ENCODE measurements at places on chromosomes 2 and 18.

DNA sequence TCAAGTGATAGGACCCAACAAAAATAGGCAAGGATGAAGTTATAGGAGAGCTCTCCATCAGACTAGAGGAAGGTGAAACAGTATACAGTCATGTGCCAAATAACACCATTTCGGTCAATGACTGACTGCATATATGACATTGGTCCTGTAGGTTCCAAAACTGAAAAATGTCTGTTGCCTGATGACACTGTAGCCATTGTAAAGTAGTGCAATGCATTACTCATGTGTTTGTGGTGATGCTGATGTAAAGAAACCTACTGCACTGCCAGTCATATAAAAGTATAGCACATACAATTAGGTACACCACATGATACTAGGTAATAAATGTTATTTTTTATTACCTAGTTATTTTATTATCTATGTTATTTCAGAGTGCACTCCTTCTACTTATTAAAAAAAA is 147.9 kb downstream of the GREB1L start:
- DNase-seq, result no peak
- peaks cover 12% of the 10 kb centered on the region for H3K27me3 ChIP-seq
- H3K36me3 ChIP-seq, result peaks cover 4% of the 10 kb centered on the region

DNA sequence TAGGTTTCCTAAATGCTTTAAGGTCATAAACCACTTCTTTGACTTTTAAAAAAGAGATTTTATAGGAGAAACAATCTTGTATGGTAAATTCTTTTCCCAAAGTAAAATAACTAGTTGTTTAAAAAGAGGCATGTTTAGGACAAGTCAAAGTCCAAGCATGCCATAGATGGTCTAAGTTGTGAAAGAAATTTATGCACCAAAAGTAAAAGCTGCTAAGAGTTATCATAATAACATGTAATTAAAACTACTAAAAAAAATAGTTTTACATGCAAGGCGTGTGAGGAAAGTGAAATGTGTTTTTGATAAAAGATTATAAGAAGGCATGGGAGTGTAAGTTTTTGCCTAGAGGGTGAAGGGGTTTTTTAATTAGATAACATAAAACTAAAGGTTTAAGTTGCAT is 22.5 kb downstream of the FAM210A start:
- peaks cover 8% of the 10 kb centered on the region for H3K4me1 ChIP-seq
- H3K27me3 ChIP-seq, result no peaks in the 10 kb centered on the region
- H3K4me3 ChIP-seq, result no peak overlapping the region
- peaks cover 3% of the 10 kb centered on the region for H3K36me3 ChIP-seq

- H3K4me3 ChIP-seq, result no peak overlapping the region
- H3K4me1 ChIP-seq, result peaks cover 4% of the 10 kb centered on the region
- H3K36me3 ChIP-seq, result peaks cover 2% of the 10 kb centered on the region
- H3K27ac ChIP-seq, result no peak overlapping the region
- DNase-seq, result no peak
Measured at GRCh38 chr18:23209031-23209430, 73.7 kb downstream of the CABLES1 start.

DNA sequence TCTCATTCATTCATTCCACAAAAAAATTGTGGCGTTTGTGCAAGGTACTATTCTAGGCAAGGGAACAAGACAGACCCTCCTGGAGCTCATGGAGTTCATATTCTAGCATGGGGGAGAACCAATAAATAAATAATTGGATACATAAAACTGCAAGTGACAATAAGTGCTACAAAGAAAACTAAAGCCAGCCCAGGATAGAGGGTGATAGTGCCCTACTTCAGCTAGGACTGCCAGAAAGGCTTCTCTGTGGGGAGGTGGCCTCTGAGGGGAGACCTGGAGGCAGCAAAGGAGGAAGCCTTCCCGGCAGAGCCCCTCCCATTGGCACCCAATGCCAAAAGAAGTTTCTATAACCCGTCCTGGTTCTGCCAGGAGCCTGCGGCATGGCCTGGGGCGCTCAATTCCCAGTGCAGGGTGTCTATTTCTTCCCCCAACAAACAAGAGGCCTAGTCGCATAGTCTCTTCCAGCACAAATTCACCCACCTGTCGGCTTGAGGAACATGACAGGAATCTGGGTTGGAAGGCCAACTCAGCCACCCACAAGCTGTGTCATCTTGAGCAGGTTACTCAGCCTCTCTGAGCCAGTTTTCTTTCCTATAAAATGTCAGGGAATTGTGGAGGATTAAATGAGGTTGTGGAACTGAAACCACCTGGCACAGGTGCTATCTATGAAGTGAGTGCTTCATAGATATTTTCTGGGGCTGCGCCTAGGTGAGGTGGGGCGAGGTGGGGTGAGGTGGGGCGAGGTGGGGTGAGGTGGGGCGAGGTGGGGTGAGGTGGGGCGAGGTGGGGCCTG is 94.3 kb downstream of the ZFP36L2 start:
- no peaks in the 10 kb centered on the region for H3K27me3 ChIP-seq
- no peak for DNase-seq
- H3K36me3 ChIP-seq, result no peaks in the 10 kb centered on the region

- no peak for DNase-seq
- no peak overlapping the region for H3K27ac ChIP-seq
- peaks cover 10% of the 10 kb centered on the region for H3K4me1 ChIP-seq
- H3K27me3 ChIP-seq, result no peaks in the 10 kb centered on the region
Measured at GRCh38 chr2:46521215-46521683, 41.9 kb downstream of the TMEM247 start.

DNA sequence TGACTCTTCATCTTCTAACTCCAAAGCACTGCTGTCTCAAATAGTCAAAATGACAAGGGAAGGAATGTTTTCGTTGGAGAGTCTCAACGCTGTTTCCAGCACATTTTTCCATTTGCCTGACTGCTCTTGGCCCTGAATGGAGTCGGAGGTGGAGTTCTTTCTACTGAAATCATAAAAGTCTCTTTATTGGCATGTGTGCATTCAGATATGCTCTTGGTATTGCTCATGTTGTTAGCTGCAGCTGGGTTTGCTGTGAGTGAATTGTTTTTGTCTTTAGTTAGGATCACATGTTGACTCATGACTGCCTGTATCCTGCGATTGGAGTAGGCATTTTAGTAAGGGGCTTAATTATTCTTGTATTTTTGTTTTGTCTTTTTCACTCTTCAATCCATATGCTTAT is 16.8 kb downstream of the TMEM17 start:
- H3K4me3 ChIP-seq, result no peak overlapping the region
- H3K36me3 ChIP-seq, result no peaks in the 10 kb centered on the region
- no peak for DNase-seq
- no peak overlapping the region for H3K27ac ChIP-seq
- no peaks in the 10 kb centered on the region for H3K4me1 ChIP-seq

- H3K4me1 ChIP-seq, result no peaks in the 10 kb centered on the region
- H3K27ac ChIP-seq, result no peak overlapping the region
- no peaks in the 10 kb centered on the region for H3K36me3 ChIP-seq
- no peak for DNase-seq
- peaks cover 4% of the 10 kb centered on the region for H3K27me3 ChIP-seq
Measured at GRCh38 chr2:111999809-112000208, 55.3 kb upstream of the TMEM87B start.

DNA sequence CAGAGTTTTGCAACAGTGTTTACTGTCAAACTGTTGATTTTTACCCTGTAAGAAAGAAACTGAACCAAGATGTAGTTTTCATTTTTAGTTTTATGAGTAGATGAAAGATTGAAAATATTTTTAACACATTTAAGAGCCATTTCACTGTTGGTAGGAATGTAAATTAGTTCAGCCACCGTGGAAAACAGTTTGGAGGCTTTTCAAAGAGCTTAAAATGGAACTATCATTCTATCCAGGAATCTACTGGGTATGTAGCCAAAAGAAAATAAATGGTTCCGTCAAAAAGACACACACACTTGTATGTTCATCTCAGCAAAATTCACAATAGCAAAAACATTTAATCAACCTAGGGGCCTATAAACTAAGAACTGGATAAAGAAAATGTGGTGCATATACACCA is 729.8 kb upstream of the CDH7 start:
- no peaks in the 10 kb centered on the region for H3K27me3 ChIP-seq
- no peak overlapping the region for H3K27ac ChIP-seq
- DNase-seq, result no peak
- no peaks in the 10 kb centered on the region for H3K36me3 ChIP-seq

DNA sequence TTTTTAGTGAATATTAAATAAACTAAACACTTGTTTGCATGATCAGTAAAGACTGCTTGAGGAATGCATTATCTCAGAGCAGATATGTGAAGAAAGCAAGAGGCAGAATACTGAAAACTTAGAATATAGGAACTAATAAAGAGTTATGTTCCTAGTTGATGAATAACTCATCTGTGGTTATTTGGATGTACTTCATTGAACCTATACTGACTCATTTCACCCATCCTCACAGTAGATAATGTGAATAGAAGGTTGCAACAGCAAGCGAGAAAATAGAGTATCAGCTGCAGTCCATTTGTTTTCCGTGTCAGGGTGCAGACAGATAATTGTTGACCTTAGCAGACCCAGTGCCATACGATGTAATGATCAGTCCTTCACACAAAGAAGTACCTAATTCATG is 945.7 kb upstream of the LRRTM1 start:
- no peak overlapping the region for H3K27ac ChIP-seq
- DNase-seq, result no peak

DNA sequence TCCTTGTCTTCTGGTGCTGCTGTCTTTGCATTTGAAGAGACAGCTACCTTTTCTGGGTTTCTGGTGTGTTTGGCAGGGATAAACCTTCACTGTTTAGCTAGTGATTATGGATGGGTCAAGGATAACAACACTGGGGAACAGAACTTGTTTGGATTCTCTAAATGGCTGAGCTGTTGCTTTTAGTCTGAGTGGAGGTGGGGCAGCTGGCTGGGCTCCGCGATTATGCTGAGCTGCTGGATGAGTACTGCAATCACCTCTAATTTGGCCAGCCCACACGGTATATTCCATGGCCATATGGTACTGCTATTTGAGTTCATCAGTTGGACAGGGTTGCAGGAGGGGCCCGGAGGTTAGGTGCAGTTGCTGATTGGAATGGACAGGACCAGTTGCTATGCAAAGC is 361.6 kb upstream of the TFPI start:
- no peaks in the 10 kb centered on the region for H3K36me3 ChIP-seq
- no peaks in the 10 kb centered on the region for H3K4me1 ChIP-seq
- H3K27ac ChIP-seq, result no peak overlapping the region
- DNase-seq, result no peak

GRCh38 chr2:84946204-84947009 is 24.6 kb upstream of the KCMF1 start:
- peak overlapping the region; percentile 87 for H3K4me3 ChIP-seq
- peak overlapping the region; percentile 94 for H3K27ac ChIP-seq
- no peaks in the 10 kb centered on the region for H3K27me3 ChIP-seq
- DNase-seq, result peak; percentile 21
- peaks cover 27% of the 10 kb centered on the region for H3K4me1 ChIP-seq
- no peaks in the 10 kb centered on the region for H3K36me3 ChIP-seq

- H3K36me3 ChIP-seq, result no peaks in the 10 kb centered on the region
- H3K27ac ChIP-seq, result no peak overlapping the region
- no peak overlapping the region for H3K4me3 ChIP-seq
- H3K4me1 ChIP-seq, result no peaks in the 10 kb centered on the region
Measured at GRCh38 chr2:22281033-22281432, 1103.9 kb upstream of the KLHL29 start.

DNA sequence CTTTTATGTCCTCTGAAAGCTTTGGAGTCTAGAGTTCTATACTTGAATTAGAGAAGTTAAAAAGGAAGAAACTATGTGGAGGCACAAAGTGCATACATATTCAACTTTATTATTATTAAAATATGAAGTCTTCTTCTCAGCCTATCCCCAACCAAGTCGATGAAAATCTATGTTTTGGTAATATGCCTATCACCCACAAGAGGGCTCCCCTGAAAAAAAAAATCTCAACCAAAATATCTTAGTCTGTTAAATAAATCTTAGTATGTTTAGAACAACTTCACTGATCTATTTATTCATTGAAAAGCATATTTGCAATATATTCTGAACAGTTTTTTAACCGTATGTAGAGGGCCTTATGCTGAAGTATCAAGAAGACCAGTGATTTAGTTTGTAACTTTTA is 804.5 kb downstream of the TDRD15 start:
- no peaks in the 10 kb centered on the region for H3K36me3 ChIP-seq
- no peak for DNase-seq
- H3K27ac ChIP-seq, result no peak overlapping the region
- H3K4me3 ChIP-seq, result no peak overlapping the region
- H3K4me1 ChIP-seq, result no peaks in the 10 kb centered on the region

All from T-helper 17 cell (primary cell).